ENCODE measurements at places on chromosomes 4 and X. TPM values are rescaled to one million over a fixed set of nuclear protein-coding genes. Genes with fewer than 3 reads are reported as not detected.
A peak's percentile ranks its signal among the peaks of the same experiment; 100 is the strongest.

The ZIC3 gene
- not detected for total RNA-seq

The SHROOM3 gene
- total RNA-seq: 6.9 TPM

The PPEF2 gene
- total RNA-seq: not detected

The CSAG2 gene
- total RNA-seq: not detected

The TBX22 gene
- total RNA-seq: not detected

The RPA4 gene
- total RNA-seq: 4.2 TPM

GRCh38 chrX:75625232-75625631, 102.4 kb upstream of the ZDHHC15 start:
- no peaks in the 10 kb centered on the region for H3K36me3 ChIP-seq

DNA sequence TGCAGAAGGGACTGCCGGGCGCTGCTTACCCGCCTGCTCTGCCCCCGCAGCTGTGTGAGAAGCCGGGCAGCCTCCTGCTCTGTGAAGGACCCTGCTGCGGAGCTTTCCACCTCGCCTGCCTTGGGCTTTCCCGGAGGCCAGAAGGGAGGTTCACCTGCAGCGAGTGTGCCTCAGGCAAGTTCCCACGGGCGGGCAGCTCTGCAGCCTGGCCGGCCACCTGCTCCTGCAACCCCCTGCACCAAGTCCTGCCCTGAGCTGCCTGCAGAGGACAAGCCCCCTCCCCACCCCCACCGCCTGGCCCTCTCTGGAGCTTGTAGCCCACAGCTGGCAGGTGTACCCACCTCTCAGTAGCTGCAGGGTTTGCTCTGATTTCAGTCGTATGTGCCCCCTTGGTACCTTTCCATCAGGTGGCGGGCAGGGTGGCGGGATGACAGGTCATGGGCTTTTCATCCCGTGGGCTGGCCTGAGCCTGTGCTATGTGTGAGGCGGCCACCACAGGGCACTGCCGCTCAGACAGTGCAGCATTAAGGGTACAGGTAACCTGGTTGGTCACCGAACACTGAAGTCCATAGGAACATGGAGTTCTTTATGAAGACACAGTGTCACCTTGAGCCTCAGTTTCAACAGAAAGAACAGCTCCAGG, 56.6 kb downstream of the NELFA start:
- no peaks in the 10 kb centered on the region for H3K36me3 ChIP-seq
- no peak overlapping the region for H3K27ac ChIP-seq
- H3K27me3 ChIP-seq: no peaks in the 10 kb centered on the region
- no peak for DNase-seq
- H3K4me1 ChIP-seq: no peaks in the 10 kb centered on the region

DNA sequence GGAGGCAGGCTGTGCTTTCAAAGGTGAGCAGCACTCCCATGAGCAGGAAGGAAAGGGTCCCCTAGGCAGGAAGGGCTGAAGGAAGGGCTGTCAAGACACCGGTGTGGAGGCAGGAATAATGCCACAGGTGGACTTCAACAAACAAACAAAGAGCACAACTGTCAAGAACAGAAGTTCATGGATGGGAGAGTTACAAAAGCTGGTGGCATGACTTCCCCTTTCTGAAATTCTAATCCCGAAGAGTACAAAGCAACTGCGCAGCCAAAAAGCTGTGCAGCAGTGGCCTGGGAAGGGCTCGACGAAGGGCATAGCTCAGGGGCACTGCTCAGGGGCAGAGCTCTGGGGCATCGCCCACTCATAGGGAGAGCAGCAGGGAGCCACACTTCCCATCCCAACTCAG, 582.3 kb upstream of the DIPK2B start:
- no peaks in the 10 kb centered on the region for H3K27me3 ChIP-seq
- DNase-seq: peak; percentile 69
- no peaks in the 10 kb centered on the region for H3K36me3 ChIP-seq
- H3K4me3 ChIP-seq: no peak overlapping the region
- no peaks in the 10 kb centered on the region for H3K4me1 ChIP-seq
- H3K27ac ChIP-seq: no peak overlapping the region

GRCh38 chrX:129512409-129512808, 10.9 kb downstream of the SMARCA1 start:
- DNase-seq: no peak
- no peak overlapping the region for H3K4me3 ChIP-seq
- peaks cover 8% of the 10 kb centered on the region for H3K36me3 ChIP-seq
- no peak overlapping the region for H3K27ac ChIP-seq
- H3K4me1 ChIP-seq: no peaks in the 10 kb centered on the region

- H3K27ac ChIP-seq: no peak overlapping the region
- H3K4me3 ChIP-seq: no peak overlapping the region
- DNase-seq: no peak
- H3K36me3 ChIP-seq: no peaks in the 10 kb centered on the region
Measured at GRCh38 chrX:41970419-41970818, 47.1 kb upstream of the CASK start.

DNA sequence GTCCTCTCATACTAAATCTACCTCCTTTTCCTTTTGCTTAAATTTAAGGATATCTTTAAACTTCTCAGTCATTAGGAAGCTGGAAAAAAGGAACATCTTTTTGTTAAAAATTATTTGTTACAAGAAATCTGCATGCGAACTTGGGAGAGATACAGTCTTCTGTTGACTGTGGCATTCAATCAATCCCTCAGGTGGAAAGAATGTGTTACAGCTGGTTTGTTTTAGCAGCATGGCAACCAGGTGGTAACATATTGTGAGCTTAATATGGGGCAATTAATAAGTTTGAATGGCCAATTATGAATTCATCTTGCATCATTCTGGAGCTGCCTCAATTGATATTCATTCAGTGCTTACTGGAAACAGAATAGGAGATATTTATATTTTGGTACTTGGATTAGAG, 135.0 kb downstream of the GC start:
- no peak for DNase-seq
- no peaks in the 10 kb centered on the region for H3K27me3 ChIP-seq
- no peaks in the 10 kb centered on the region for H3K36me3 ChIP-seq
- no peak overlapping the region for H3K4me3 ChIP-seq

GRCh38 chrX:42739741-42740140, 38.2 kb downstream of the PPP1R2C start:
- H3K27ac ChIP-seq: no peak overlapping the region
- no peaks in the 10 kb centered on the region for H3K4me1 ChIP-seq
- H3K4me3 ChIP-seq: no peak overlapping the region
- H3K36me3 ChIP-seq: no peaks in the 10 kb centered on the region
- DNase-seq: no peak

GRCh38 chr4:39124885-39125599, 57.3 kb upstream of the WDR19 start:
- no peak overlapping the region for H3K27ac ChIP-seq
- DNase-seq: no peak
- no peaks in the 10 kb centered on the region for H3K4me1 ChIP-seq
- H3K4me3 ChIP-seq: no peak overlapping the region

DNA sequence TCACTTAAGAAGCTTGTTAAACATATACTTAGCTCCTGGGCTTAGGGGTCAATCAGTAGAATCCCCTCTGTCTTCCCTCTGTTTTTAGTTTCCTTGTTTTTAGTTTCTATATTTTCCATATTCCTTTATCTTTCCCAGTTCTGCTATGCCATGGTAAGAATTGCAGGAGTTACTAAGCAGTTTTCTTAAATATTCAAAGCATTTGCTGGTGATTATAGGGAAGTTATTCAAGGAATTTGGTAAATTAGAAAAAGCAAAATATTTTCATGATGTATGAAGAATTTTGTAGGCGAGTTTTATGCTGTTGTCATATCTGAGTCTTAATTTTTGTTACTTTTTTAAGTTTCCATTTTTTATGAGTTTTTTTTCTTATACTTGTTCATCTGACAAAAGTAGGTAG, 91.6 kb upstream of the NUDT6 start:
- no peak for DNase-seq
- no peaks in the 10 kb centered on the region for H3K4me1 ChIP-seq
- H3K4me3 ChIP-seq: no peak overlapping the region
- peaks cover 9% of the 10 kb centered on the region for H3K36me3 ChIP-seq
- H3K27ac ChIP-seq: no peak overlapping the region

- no peak overlapping the region for H3K27ac ChIP-seq
- DNase-seq: no peak
- no peak overlapping the region for H3K4me3 ChIP-seq
- H3K27me3 ChIP-seq: no peaks in the 10 kb centered on the region
Measured at GRCh38 chrX:120769576-120770341, 105.9 kb downstream of the CT47B1 start.

DNA sequence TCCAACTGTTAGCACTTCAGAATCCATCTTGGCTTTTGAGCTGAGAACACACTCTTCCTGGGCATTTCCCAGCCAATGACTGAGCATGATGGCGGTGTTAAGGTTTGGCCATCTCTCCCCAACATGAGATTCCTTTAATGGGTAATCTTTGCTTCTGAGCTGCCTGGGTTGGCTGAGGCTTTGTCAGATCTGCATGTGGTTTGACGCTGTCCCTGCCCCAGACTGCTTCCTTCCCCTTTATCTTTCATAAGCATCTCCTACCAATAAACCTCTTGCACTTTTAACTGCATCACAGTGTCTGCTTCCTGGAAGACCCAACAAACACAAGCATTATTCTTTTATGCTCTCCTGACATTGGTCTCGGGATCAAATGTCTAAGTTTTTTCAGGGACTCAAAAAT, 31.5 kb upstream of the DIPK2B start:
- H3K36me3 ChIP-seq: no peaks in the 10 kb centered on the region
- H3K4me3 ChIP-seq: no peak overlapping the region
- H3K27ac ChIP-seq: no peak overlapping the region
- DNase-seq: no peak

GRCh38 chrX:16222151-16222550, 54.9 kb downstream of the MAGEB17 start:
- H3K36me3 ChIP-seq: no peaks in the 10 kb centered on the region
- H3K4me1 ChIP-seq: no peaks in the 10 kb centered on the region
- no peak for DNase-seq
- H3K27me3 ChIP-seq: no peaks in the 10 kb centered on the region

DNA sequence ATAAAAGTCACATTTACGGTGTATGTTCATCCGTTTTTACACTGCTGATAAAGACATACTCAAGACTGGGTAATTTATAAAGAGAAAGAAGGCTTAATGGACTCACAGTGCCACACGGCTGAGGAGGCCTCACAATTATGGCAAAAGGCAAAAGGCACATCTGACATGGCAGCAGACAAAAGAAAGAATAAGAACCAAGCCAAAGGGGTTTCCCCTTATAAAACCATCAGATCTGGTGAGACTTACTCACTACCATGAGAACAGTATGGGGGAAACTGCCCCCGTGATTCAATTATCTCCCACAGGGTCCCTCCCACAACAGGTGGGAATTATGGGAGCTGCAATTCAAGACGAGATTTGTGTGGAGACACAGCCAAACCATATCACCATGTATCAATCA, 7.3 kb upstream of the GUCY1B1 start:
- H3K4me1 ChIP-seq: no peaks in the 10 kb centered on the region
- DNase-seq: no peak
- H3K27me3 ChIP-seq: no peaks in the 10 kb centered on the region
- H3K4me3 ChIP-seq: no peak overlapping the region
- no peaks in the 10 kb centered on the region for H3K36me3 ChIP-seq
- H3K27ac ChIP-seq: no peak overlapping the region

DNA sequence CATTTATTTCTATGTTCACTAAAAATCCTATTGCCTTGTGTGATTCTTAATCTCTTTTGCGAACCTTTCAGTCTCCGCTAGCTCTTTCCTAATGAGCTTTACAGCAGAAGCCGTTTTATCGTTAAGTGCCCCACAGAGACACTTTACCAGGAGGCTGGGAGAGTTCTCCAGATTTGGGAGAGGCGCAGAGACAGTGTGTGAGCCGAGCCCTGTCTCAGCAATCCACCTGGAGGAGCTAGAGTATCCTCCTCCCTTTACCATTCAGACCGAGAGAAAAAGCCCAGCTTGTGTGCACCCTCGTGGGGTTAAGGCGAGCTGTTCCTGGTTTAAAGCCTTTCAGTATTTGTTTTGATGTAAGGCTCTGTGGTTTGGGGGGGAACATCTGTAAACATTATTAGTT, 54.9 kb upstream of the MTM1 start:
- no peak overlapping the region for H3K4me3 ChIP-seq
- no peak for DNase-seq
- H3K27me3 ChIP-seq: no peaks in the 10 kb centered on the region
- H3K36me3 ChIP-seq: no peaks in the 10 kb centered on the region
- H3K27ac ChIP-seq: no peak overlapping the region
- H3K4me1 ChIP-seq: no peaks in the 10 kb centered on the region

GRCh38 chrX:69179380-69179911, 14.2 kb upstream of the PJA1 start:
- H3K4me1 ChIP-seq: no peaks in the 10 kb centered on the region
- no peaks in the 10 kb centered on the region for H3K27me3 ChIP-seq
- no peak overlapping the region for H3K4me3 ChIP-seq
- no peaks in the 10 kb centered on the region for H3K36me3 ChIP-seq

GRCh38 chrX:37434362-37434761, 85.2 kb downstream of the PRRG1 start:
- no peak for DNase-seq
- H3K4me1 ChIP-seq: no peaks in the 10 kb centered on the region
- H3K36me3 ChIP-seq: no peaks in the 10 kb centered on the region
- no peaks in the 10 kb centered on the region for H3K27me3 ChIP-seq

DNA sequence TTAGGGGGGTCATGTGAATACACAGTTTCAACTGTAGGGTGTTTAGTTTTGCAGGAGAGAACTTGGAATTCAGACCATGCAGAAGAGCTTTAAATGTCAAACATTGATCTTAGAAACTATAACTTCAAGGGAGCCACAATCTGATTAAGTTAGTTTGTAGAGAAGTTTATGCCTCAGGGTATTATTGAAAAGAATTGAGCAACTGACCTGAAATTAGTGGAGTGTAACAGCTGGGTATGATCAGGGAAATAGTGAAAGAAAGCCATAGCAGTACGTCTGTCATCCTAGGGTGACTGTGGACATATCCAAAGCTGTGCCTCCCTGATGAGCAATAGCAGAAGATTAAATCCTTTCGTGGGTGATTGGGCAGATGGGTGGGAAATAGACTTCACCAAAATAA, 63.8 kb downstream of the FAM47B start:
- no peaks in the 10 kb centered on the region for H3K4me1 ChIP-seq
- no peak overlapping the region for H3K4me3 ChIP-seq
- H3K27me3 ChIP-seq: no peaks in the 10 kb centered on the region
- no peak for DNase-seq

GRCh38 chr4:55921093-55921492, 27.7 kb upstream of the CEP135 start:
- H3K27me3 ChIP-seq: no peaks in the 10 kb centered on the region
- H3K4me1 ChIP-seq: no peaks in the 10 kb centered on the region
- H3K4me3 ChIP-seq: no peak overlapping the region
- DNase-seq: no peak
- H3K36me3 ChIP-seq: no peaks in the 10 kb centered on the region

DNA sequence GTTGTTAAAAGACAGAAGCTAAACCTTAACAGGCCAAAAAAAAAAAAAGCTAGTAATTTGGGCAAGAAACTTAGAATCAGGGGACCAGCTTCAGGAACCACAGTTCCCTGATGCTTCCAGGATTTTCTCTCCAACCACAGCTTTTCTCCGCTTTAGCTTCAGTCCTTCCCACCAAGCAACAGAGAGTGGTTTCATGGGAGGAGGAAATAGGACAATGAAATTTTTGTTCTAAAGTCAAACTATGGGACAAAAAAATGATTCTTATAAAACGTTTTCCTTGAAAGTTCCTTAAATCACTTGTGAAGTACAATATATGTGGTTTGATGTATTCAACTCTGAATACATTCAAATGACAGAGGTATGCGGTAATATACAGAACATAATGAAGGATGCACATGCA, 71.0 kb upstream of the DHX15 start:
- no peaks in the 10 kb centered on the region for H3K27me3 ChIP-seq
- H3K36me3 ChIP-seq: no peaks in the 10 kb centered on the region
- H3K27ac ChIP-seq: no peak overlapping the region
- H3K4me3 ChIP-seq: no peak overlapping the region
- H3K4me1 ChIP-seq: peaks cover 8% of the 10 kb centered on the region
- DNase-seq: no peak

- H3K4me3 ChIP-seq: no peak overlapping the region
- H3K36me3 ChIP-seq: no peaks in the 10 kb centered on the region
- H3K4me1 ChIP-seq: no peaks in the 10 kb centered on the region
- no peak overlapping the region for H3K27ac ChIP-seq
Measured at GRCh38 chr4:111954550-111954949, 190.7 kb upstream of the FAM241A start.

All from spleen (tissue), 13 donors.